Ovary (tissue), 10 donors: ENCODE measurements at places on chromosomes 1 and 21. TPM values are rescaled to one million over a fixed set of nuclear protein-coding genes. Genes with fewer than 3 reads are reported as not detected.

DNA sequence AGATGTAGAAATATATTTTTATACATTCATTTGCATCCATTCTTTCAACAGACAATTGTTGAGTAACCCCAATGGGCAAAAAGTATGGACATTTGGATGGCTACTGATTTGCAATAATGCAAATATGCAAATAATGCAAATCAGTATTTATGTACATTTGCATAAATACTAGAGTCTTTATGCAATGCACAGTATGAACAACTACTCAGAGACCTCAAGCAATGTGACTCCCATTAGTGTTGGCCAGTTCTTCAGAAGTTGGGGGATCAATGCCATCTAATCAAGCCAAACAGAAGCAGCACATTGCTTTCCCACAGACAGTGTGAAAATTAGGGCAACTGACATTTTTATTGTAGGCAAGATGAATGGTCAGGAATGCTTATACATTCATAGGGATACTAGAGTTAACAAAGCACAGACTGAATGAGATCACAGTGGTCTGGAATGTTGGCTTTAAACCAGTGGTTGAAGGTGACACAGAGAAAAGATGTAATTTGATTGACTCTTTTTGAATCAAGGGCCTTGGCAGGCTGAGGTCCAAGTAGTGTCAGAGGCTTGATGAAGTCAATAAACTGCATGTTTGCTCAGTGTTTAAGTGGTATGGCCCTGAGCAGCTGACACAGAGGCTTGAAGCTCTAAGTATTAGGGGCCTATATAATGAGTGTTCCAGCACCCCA lies 256.6 kb downstream of the CTH start:
- no peak overlapping the region for H3K27ac ChIP-seq
- H3K27me3 ChIP-seq = no peaks in the 10 kb centered on the region
- peaks cover 1% of the 10 kb centered on the region for H3K4me1 ChIP-seq
- no peak for DNase-seq
- H3K36me3 ChIP-seq = no peaks in the 10 kb centered on the region

DNA sequence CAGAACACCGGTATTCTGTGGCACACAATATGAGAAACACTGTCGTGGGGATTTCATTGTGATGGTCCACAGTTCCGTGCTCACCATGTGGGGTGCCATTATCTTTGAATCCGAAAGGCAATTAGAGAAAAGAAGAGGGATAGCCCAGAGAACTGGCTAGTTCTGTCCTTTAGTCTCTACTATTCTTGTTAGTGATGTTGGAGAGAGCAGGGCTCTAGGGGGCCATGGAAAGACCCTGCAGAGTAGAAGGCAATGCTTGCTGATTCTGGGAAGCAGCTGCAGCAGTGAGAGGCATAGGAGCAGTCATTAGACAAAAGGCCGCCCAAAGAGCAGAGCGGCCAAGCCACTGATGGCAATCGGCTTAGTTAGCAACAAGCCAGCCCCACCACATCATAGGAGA lies 146.3 kb downstream of the TSEN15 start:
- H3K4me1 ChIP-seq = peaks cover 2% of the 10 kb centered on the region
- no peak overlapping the region for H3K27ac ChIP-seq
- DNase-seq = no peak
- H3K27me3 ChIP-seq = no peaks in the 10 kb centered on the region
- H3K36me3 ChIP-seq = no peaks in the 10 kb centered on the region
- no peak overlapping the region for H3K4me3 ChIP-seq

MIGA1 gene
- 19.0 TPM for total RNA-seq

- no peaks in the 10 kb centered on the region for H3K4me1 ChIP-seq
- no peak overlapping the region for H3K4me3 ChIP-seq
- H3K27ac ChIP-seq = no peak overlapping the region
- DNase-seq = no peak
These were observed 31.9 kb upstream of the TACSTD2 start for GRCh38 chr1:58608945-58609344.

DNA sequence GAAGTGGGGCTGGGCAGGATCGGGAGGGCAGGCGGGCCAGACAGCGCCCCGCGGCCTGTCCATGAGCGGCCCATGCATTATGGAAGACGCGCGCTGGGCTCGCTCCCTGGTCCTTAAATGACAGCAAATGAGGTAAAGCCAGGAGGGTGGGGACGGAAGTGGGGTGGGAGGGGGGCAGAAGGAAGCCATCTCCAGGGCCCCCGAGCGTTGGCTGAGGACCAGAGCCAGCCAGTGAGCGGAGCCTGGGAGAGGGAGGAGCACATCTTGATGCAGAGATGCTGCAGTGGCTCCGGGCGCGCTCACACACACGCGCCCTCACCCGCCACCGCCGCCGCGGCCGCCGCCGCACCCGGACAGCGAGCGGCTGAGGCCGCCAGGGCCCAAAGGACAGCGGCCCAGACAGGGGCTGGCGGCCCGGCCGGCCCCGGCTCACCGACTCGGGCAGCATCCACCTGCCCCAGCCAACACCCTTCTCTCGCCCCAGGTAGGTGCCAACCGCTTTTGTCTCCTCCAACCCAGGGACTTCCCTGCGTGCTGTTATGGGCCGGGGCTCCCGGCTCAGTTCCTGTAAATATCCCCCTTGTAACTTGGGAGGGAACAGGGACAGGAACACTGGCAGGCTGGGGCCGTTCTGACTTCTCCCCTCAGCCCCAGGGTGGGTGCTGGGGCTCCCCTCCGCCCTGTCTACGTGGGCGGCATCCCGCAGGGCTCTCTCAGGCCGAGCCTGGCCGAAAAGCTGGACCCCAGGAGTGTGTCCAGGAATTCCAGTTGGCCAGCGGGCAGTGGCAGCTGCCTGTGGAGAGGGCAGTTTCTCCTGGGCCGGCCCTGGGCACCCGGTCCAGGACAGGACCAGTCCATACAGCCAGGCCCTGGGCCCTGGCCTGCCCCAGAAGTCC lies at the start of gene CNTN2:
Gene CNTN2 (plus strand): TSS at position 302 of the 896 bp plus-strand sequence. CDS start 9,974 bp downstream, outside the sequence.
- H3K27me3 ChIP-seq = no peaks in the 10 kb centered on the region
- H3K4me1 ChIP-seq = no peaks in the 10 kb centered on the region
- H3K27ac ChIP-seq = no peak within 1 kb of the TSS

DNA sequence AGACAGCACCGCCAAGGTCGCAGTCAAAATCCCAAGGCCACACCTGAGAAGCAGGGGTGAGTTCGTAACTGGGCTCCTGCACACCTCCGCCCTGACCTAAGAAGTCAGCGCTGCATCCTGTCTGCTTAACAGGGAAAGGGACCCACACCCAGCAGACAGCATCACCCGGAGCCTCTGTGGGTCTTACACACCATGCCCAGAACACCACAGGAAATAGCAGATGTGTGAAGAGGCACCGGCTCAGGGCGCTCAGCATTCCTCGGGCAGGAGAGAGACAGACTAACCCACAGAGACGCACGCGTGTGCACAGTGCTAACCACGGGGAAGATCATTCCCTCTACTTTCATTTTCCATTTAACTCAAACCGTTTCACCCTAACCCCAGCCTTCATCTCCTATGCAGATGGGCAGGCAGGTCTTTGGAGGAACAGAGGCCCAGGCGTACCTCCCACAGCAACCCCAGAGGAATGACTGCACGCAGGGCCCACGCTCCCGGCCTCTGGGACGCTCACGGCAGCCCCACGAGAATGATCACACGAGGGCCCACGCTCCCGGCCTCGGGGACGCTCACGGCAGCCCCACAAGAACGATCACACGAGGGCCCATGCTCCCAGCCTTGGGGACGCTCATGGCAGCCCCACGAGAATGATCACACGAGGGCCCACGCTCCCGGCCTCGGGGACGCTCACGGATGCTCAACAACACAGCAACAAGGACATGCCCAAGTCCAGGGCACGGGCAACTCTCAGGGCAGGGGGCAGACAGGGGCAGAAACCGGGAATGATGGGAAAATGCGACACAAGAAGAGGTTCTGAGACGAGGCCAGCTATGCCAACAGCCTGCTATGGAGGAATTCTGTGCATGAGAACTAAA lies 20.9 kb downstream of the POFUT2 start:
- no peak overlapping the region for H3K27ac ChIP-seq
- H3K27me3 ChIP-seq = no peaks in the 10 kb centered on the region
- H3K36me3 ChIP-seq = no peaks in the 10 kb centered on the region
- peak; percentile 14 for DNase-seq
- no peaks in the 10 kb centered on the region for H3K4me1 ChIP-seq

F5 gene
- total RNA-seq = 0.15 TPM

DNA sequence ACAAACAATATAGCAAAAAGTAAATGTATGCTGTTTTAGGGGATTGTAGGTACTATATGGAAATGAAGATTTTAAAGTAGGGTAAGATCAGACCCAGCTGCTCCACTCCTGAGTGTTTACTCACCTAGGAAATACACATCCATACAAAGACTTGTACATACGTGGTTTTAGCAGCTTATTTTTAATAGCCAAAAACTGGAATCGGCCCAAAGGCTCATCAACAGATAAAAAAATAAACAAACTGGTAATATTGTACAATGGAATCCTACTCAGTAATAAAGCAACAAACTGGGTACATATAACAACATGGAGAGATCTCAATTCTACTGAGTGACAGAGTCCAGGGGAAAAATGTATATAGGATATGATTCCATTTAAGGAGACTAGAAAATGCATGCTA lies 179.2 kb upstream of the TMEM51 start:
- H3K36me3 ChIP-seq = no peaks in the 10 kb centered on the region
- H3K27me3 ChIP-seq = no peaks in the 10 kb centered on the region
- peaks cover 17% of the 10 kb centered on the region for H3K4me1 ChIP-seq

DNA sequence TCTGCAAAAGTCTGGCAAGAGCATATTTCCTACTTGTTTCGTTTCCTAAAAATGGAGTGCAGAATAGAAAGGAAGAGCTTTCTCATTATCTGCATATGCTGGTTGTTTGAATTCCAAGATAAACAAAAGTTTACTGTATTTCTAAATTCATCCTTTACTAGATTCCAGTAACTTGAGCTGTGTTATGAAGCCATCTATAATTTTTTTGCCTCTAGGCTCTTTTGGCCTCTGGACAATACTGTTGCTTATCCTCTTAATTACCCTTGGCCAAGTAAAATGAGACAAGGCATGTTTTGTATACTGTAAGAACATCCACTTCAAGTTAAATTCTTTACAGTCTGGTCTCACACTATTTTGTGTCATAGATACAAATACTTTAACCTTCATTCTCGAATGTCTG lies 45.6 kb upstream of the HFM1 start:
- no peaks in the 10 kb centered on the region for H3K36me3 ChIP-seq
- no peak overlapping the region for H3K4me3 ChIP-seq

UBE2U gene
- not detected for total RNA-seq

NPL gene
- total RNA-seq = 2.3 TPM

FMN2 gene
- 4.2 TPM for total RNA-seq

RUNX1 gene
- 6.9 TPM for total RNA-seq

- H3K27ac ChIP-seq = no peak overlapping the region
- no peak for DNase-seq
- no peaks in the 10 kb centered on the region for H3K36me3 ChIP-seq
- H3K4me1 ChIP-seq = no peaks in the 10 kb centered on the region
- no peaks in the 10 kb centered on the region for H3K27me3 ChIP-seq
These were observed 3.3 kb upstream of the MAPKAPK2 start for GRCh38 chr1:206681359-206681758.

KCNE2 gene
- total RNA-seq = 0.33 TPM

S100A9 gene
- total RNA-seq = 96.3 TPM

DNA sequence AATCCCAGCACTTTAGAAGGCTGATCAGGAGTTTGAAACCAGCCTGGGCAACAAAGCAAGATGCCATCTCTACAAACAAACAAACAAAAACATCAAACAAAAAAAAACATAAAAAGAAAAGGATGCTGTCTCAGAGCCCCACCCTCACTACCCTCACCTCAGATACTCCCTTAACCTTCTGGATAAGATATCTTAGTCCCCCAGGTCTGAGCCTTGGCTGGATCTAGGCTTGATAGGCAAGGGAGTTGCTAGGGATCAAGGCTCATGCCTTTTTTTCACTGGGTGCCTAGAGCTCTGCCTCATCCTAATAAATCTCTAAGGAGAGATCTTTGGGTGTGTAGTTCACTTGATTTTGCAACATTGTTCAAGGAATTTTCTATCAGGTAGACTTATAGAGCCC lies 7.4 kb downstream of the HDAC1 start:
- no peaks in the 10 kb centered on the region for H3K27me3 ChIP-seq
- H3K4me3 ChIP-seq = no peak overlapping the region
- no peaks in the 10 kb centered on the region for H3K36me3 ChIP-seq
- no peak overlapping the region for H3K27ac ChIP-seq
- DNase-seq = no peak

DNA sequence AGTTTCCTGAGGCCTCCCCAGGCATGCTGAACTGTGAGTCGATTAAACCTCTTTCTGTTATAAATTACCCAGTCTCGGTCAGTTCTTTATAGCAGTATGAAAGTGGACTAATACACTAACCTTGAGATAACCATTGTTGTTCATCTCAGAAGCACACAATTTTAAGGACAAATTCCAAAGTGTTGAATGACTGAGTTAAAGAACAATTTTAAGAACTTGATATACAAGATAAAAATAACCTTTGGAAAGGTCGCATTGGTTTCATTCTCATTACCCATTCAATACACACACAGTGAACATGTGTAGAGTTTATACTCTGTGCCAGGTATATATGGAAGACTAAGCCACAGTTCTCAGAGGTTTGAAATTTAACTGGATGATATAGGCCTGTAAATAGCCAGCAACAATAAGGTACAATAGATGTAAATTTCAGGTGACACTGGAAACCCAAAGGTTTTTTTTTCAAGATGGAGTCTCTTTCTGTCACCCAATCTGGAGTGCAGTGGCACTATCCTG lies 19.1 kb upstream of the SRSF10 start:
- no peaks in the 10 kb centered on the region for H3K27me3 ChIP-seq
- DNase-seq = no peak
- no peaks in the 10 kb centered on the region for H3K4me1 ChIP-seq
- H3K27ac ChIP-seq = no peak overlapping the region

SLAMF9 gene
- not detected for total RNA-seq

DNA sequence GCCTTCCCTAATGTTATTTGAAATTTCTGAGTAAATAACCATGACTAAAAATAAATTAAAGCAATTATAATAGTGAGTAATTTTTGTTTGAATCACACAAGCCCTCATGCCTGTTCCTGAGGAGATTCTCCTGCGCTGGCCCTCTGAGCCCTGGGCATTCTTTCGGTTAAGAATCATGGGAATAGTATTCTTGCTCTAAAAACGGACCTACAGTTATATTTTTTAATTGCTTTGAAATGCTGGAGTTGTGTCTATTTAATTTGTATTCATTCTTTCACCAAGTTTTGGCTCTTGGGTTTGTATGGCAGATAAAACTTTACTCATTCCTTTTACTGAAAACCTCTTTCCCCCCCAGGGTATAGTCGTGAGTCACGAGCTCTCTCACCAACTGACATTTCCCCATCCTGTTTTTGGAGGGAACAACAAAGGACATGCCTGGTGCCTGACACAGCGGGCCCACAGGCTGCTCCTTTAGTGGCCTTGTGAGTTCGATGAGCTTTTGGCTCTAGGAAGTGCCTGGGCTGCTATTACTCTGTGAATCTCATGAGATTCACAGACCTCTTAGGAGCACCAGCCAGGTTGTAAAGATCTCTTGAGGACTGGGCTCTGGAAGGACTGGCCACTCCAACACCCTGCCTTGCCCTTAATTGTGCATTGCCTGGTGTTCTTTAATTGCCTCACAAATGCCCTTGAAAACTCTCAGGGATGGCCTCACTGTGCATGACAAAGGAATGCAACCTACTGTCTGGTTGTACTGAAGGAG lies 58.6 kb downstream of the DDR2 start:
- H3K4me3 ChIP-seq = no peak overlapping the region
- no peaks in the 10 kb centered on the region for H3K27me3 ChIP-seq
- peaks cover 32% of the 10 kb centered on the region for H3K4me1 ChIP-seq
- peak overlapping the region; percentile 69 for H3K27ac ChIP-seq

GRCh38 chr1:33141781-33142180 lies 40.1 kb downstream of the TRIM62 start:
- no peaks in the 10 kb centered on the region for H3K27me3 ChIP-seq
- H3K27ac ChIP-seq = no peak overlapping the region
- H3K4me1 ChIP-seq = no peaks in the 10 kb centered on the region
- no peak overlapping the region for H3K4me3 ChIP-seq
- no peak for DNase-seq
- no peaks in the 10 kb centered on the region for H3K36me3 ChIP-seq

MYOC gene
- total RNA-seq = 1.0 TPM
